ENCODE measurements at places on chromosomes 3 and 15.

DNA sequence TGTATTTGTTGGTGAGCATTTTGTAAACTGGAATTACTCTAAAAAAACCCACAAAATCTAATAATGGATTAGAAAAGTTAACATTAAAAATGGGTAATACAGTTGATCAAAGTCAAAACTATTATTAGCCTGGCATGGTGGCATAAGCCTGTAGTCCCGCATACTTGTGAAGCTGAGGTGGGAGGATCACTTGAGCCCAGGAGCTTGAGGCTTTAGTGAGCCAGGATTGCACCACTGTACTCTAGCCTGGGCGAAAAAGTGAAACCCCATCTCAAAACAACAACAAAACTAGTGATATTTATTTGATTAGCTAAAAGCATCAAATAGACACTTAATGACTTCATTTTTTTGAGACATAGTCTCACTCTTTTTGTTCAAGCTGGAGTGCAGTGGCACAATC, 3.6 kb downstream of the SNX1 start:
- no peak for DNase-seq

DNA sequence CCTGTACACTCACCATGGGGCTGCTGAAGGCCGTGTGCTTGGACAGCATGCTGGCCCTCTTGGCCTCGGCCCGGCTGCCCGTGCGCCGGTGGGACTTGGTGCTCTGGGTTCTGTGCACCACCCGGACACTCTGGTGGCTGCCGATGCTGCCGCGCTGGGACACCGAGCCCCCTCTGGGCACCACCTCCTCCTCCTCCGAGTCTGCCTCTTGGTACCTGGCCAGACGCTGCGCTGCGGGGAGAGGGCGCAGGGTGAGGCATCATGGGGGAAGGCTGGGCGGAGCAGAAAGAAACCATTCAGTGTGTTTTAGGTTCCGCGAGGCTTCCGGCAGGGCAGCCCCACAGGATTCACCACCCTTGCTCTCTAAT, 145.0 kb downstream of the ATP10A start:
- no peak for DNase-seq

- no peak for DNase-seq
Observed at GRCh38 chr3:170418422-170419398, at the start of gene CLDN11. Gene CLDN11 (plus strand): TSS chr3:170418868. CDS start chr3:170419067, 199 bp downstream.

DNA sequence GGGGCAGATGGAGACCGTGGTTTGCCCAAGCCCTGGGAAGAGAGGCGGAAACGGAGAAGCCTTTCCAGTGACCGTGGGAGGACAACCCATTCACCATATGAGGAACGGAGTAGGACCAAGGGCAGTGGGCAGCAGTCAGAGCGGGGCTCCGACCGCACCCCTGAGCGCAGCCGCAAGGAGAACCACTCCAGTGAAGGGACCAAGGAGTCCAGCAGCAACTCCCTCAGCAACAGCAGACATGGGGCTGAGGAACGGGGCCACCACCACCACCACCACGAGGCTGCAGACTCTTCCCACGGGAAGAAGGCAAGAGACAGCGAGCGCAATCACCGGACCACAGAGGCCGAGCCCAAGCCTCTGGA, 2.0 kb downstream of the RBM15B start:
- DNase-seq: no peak

- no peak for DNase-seq
Observed at GRCh38 chr3:76869726-76870384, 170.0 kb upstream of the ROBO2 start.

DNA sequence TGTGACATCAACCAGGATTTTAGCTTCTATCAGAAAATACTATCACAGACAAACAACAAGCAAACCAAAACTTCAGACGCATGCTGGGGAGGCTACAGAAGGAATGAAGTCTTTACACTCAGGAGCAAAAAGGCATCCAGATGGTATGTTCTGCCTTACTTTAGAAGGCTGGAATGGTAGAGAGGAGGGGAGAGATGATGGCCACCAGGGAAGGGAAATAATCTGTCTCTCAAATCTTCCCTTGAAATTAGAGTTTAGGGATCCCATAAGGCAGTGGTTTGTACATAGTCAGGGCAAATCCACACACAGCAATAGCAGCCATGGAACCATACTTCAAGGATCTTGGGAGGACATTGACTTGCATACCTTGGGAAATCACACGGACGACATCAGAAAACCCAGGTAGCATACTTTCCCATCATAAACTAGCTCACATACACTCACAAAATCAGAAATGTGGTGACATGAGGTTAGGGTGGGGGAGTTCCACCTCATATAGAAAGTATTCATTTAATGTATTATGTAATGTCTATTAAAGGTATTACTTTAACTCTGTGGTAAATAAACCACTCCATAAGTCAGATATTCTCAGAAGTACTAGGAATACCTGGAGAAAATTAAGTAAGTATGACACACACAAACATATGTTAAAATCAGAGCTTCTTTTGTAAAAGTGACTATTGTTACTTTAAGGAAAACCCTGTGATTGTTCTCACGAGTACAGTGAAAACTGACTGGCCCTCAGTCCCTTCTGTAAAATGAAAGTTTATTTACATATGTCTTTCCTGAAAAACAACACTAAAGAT, 9.4 kb downstream of the BTLA start:
- no peak for DNase-seq

GRCh38 chr3:142000325-142000870, 124.0 kb downstream of the ATP1B3 start:
- no peak for DNase-seq

DNA sequence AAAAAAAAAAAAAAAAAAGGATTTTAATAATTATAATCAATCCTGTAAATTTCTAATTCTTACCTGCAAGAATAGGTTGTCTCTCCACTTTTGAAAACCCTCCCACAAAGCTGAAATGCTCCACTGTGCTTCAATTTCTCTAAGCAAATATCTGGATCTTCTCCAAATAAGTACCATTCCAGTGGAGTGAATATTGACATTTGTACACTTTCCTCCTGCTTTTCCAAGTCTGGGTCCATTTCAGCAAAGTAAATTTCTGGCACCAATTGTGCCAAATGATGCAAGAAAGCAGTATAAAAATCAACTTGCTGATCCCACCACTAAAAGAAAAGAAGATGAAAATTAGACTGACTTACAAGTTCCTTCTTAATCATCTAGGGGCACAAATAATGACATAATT, 19.9 kb downstream of the UBR1 start:
- no peak for DNase-seq

- no peak for DNase-seq
Observed at GRCh38 chr3:194306109-194306686, 44.9 kb downstream of the CPN2 start.

DNA sequence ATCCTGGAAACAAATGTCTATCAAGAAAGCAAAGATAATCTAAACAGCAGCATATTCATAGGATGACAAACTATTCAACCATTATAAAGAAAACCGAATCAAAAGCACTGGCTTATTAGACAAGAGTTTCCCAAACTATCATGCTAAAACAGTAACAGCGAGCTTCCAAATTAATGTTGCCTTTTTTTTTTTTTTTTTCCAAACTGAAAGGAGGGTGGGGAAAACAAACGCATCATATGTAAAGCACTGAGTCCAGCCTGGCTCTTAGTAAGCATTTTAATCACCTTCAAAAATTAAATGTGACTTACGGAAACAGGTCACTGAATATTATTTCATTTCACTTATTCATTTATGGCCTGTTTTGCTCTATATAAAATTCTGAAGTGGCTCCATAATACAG, 2.3 kb downstream of the TJP1 start:
- no peak for DNase-seq

- DNase-seq: no peak
Observed at GRCh38 chr3:156631323-156631722, 43.1 kb upstream of the TIPARP start.

- peak; percentile 67 for DNase-seq
Observed at GRCh38 chr15:88894348-88894818, 961 bp downstream of the HAPLN3 start.

DNA sequence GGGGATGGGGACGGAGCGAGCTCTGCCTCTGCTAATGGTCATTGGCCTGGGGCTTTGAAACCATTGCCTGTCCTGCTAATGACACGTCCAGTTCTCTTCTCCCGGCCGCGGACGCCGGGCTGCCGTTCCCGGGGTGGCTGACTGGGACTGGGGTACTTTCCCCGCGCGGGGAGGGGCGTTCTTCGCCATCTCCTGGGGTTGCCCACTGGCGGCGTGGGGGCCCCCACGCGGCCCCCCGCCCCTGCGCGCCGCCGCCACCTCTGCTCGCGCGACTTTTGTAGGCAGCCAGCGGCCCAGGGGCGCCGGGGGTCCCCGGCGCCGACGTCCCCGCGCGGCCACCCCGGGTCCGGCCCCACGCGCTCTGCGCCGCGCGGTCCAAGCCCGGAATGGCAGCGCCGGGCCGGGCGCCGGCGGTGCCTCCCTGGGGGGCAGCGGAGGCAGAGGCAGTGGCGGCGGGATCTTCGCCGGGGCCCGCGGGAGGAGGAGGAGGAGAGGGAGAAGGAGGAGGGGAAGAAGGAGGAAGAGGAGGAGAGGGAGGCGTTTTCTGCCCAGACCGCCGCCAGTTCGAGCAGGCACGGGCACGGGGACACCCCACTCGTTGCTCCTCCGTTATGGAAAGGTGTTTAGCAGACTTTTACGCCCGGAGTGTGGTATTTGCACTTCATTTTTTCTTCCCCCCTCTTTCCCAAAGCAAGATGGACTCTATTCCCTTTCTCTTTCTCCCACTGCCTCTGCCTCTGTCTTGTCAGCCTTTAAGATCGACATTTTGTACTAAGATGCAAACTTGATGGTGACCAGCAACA, 2.3 kb downstream of the BBX start:
- DNase-seq: no peak

DNA sequence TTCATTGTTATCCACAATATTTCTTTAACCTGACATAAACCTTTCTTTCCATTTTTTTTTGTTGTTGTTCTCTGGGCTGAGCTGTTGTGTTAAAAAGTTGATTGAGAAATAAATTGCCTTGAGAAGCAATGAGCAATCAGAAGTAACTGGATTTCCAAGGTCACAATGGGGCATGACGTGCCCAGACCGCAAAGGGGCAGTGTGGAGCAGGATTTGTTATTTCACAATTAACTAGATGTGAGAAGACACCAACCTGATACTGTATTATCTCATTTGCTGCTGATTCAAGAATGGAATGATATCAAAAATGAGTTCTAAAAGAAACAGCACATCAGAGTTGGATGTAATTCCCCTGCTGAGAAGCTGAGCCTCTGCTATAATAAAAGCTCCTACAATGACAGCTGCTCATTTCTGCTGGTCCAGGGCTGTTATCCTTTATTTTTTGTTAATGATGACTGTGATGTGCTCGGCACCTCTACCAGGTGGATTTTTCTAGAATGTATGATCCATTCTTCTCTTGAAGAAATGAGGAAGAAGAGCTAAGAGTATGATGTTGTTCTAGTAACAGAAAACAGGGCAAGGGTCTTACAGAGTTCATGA, 28.1 kb downstream of the CPNE4 start:
- peak; percentile 11 for DNase-seq

DNA sequence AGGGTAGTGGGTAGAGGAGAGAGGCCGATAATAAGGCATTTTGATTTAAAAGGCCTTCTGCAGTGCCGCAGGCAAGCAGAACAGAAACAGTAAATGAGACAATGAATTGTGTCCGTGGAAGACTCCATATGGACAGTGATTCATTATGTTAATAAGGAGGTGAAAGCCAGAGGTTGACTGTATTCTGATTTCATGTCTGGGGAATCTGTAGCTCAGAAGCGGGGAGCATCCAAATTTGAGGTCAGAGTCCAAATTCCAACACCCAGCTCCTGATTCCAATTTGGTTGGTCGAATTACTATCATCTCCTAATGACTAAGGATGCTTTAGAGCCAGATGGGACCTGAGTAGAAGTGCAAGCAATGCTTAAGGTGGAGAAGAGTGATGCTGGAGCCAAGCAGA, 1.0 kb upstream of the TBC1D21 start:
- no peak for DNase-seq

DNA sequence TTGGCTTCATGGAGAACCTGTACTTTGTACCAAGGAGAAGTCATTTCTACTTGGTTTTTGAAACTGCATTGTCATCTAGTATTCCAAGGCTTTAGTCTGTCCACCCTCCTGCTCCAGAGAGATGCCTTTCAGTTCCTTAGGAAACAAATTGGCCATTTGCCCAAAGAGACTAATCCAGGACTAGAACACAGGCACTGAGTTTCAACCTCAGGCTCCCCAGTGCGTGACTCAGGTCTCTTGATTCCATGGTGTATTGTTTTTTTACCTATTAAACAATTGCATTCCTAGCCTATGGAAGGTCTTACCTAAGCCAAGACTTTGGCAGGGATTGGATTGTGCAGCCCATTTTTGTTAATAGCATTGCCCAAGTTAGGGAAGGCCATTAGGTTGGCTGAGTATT, 214.8 kb upstream of the CTDSPL start:
- DNase-seq: no peak

DNA sequence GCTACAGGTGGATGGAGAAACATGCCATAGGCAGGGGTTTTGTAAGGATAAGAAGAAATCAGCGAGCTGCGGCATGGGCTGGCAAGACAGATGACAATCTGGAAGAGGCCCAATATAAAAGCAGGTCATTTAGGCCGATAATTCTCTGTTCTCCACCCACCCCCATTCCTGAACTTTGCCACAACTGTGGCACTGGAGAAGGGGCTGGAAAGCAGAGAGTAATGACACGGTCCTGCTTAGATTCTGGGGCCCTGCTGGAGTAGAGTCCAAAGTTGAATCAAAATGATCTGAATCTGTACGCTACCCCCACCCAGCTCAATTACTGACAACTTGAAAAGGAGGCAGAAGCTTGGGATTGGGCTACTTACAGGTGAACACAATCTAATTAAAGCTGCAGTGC, 18.4 kb upstream of the BUB1B start:
- DNase-seq: no peak

DNA sequence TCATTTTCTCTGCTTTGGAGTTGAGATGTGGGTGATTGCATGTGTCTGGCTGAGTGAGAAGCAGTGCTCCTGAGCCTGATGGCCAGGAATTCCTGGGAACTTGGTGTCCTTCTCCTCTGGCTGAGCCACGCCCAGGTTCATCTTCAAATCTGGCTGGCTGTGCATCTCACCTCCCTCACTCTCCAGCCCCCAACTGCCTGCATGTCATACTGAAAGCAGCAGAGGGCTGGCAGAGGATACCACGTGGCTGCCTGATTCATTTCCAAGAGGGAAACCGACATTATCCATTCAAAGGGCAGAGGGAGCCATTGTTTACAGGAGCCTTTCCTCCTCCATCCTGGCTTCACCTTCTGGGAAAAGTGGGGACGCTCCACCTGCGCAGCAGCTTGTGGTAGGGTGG, 57.4 kb downstream of the ABHD5 start:
- no peak for DNase-seq

DNA sequence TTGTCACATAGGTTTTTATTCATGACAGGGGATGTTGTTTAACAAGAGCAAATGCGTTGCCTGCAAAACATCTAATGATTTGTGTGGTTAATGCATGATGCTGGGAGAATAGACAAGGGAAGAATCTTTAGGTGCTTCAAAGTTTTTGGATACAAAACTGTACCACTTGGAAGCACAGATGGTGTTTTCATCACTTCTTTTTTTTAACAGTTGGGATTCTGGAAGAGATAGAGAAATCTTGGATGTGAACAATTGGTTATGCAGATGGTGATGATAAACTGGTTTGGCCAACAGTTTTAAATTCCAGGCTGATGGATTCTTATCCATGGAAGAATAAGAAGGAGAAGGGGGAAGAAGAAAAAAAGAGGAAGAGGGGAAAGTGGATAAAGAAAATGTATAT, 379.4 kb downstream of the KCNH8 start:
- DNase-seq: no peak

- DNase-seq: no peak
Observed at GRCh38 chr3:21330293-21330692, 420.7 kb downstream of the ZNF385D start.

Measured in stimulated activated CD4-positive, alpha-beta T cell treated with anti-CD3 and anti-CD28 coated beads, Interleukin-12 subunit alpha, Interleukin-12 subunit beta, amount 100 ng/mL, for 24 hours (primary cell).